ENCODE measurements at places on chromosomes 6 and 20.

GRCh38 chr6:148888856-148889255 is 142.0 kb downstream of the UST start:
- H3K27me3 ChIP-seq: no peaks in the 10 kb centered on the region
- no peaks in the 10 kb centered on the region for H3K4me1 ChIP-seq
- H3K36me3 ChIP-seq: no peaks in the 10 kb centered on the region
- no peak for DNase-seq

DNA sequence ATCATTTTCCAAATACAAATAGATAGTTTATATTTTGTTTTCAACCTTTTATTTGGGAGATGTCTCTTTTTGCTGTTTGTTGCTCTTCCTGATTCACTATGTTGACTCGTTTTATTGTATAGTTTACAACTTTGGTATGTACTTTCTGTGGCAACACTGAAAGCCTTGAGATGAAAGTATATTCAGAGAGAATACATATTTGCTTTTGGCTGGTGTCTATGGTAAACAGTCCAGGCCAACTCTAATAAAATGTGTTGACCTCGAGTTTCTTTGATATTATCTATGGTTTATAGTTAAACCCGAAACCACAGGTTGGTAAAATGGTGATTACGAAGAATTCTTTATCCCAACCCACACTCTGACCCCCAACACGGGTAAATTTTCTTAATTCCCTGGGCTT is 919.6 kb upstream of the MAP3K7 start:
- no peaks in the 10 kb centered on the region for H3K36me3 ChIP-seq
- no peak overlapping the region for H3K4me3 ChIP-seq
- H3K4me1 ChIP-seq: no peaks in the 10 kb centered on the region
- H3K27ac ChIP-seq: no peak overlapping the region
- no peak for DNase-seq

DNA sequence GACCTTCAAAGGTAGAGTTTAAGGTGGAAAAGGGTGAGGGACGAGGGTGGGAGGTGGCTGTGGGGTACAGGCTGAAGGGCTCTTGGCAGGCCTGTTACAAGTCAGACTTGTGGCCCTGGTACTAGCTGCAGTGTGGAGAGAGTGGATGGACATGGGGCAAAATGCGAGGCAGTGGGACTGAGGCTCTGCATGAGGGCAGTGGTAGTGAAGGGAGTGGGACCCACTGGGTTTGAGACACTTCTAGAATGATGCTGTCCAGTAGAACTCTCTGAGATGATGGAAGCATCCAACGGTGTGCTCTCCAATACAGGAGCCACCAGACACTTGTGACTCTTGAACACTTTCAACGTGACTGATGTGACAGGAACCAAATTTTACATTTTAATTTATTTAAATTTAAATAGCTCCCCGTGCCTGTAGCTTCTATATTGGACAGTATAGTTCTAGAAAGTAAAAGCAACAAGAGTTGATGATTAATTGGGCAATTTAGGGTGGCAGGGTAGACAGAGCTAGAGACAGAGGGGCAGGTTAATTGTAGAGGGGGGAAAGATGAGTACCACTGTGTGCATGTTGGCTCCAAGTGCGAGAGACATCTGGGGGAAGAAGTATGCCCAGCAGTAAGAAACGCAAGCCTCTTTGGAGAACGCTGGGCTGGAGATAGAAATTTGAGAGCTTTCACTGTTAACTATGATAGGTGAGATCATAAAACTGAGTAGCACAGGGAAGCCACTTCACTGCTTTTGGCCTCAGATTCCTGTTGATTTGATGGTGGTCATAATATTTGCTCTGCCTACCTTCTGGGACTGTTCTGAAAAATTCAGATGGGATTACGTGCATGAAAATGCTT is 77.5 kb downstream of the TXNDC5 start:
- no peak overlapping the region for H3K4me3 ChIP-seq
- H3K4me1 ChIP-seq: no peaks in the 10 kb centered on the region
- H3K27me3 ChIP-seq: no peaks in the 10 kb centered on the region

GRCh38 chr6:127496471-127496870 is 22.7 kb downstream of the MTCL3 start:
- H3K27ac ChIP-seq: no peak overlapping the region
- H3K4me1 ChIP-seq: no peaks in the 10 kb centered on the region
- no peaks in the 10 kb centered on the region for H3K27me3 ChIP-seq
- no peak overlapping the region for H3K4me3 ChIP-seq
- H3K36me3 ChIP-seq: no peaks in the 10 kb centered on the region

- H3K4me1 ChIP-seq: no peaks in the 10 kb centered on the region
- H3K36me3 ChIP-seq: no peaks in the 10 kb centered on the region
- DNase-seq: peak; percentile 19
- no peak overlapping the region for H3K27ac ChIP-seq
Observed at GRCh38 chr20:23152308-23152892, 66.3 kb upstream of the CD93 start.

DNA sequence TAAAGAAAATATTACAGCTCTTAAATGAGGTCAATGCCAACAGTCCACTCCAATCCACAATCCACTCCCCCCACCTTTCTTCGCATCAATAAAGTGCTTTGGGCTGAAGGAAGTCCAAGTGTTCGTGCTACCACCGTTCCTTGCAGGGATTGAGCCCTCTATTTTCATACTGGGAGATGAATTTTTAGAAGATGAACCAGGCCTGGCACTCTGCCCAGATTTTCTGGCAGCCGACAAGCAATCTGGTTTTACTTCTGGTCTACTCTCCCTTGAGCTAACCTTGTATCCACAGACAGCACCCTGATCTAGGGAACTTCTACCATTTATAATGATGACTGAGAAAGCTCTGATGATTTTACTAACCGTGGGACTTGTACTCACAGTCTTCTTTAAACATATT is 72.3 kb downstream of the BTBD9 start:
- no peak overlapping the region for H3K4me3 ChIP-seq
- no peaks in the 10 kb centered on the region for H3K36me3 ChIP-seq
- DNase-seq: peak; percentile 30
- H3K4me1 ChIP-seq: no peaks in the 10 kb centered on the region

GRCh38 chr6:32519910-32520258 is 10.2 kb downstream of the HLA-DRB5 start:
- H3K27ac ChIP-seq: no peak overlapping the region
- no peaks in the 10 kb centered on the region for H3K27me3 ChIP-seq
- H3K36me3 ChIP-seq: no peaks in the 10 kb centered on the region
- H3K4me1 ChIP-seq: no peaks in the 10 kb centered on the region
- DNase-seq: no peak

Measured in colonic mucosa (tissue), 4 donors.